Myocyte (in vitro differentiated cells): ENCODE measurements at places on chromosomes 16 and 17. TPM values are rescaled to one million over a fixed set of nuclear protein-coding genes. Genes with fewer than 3 reads are reported as not detected.

DNA sequence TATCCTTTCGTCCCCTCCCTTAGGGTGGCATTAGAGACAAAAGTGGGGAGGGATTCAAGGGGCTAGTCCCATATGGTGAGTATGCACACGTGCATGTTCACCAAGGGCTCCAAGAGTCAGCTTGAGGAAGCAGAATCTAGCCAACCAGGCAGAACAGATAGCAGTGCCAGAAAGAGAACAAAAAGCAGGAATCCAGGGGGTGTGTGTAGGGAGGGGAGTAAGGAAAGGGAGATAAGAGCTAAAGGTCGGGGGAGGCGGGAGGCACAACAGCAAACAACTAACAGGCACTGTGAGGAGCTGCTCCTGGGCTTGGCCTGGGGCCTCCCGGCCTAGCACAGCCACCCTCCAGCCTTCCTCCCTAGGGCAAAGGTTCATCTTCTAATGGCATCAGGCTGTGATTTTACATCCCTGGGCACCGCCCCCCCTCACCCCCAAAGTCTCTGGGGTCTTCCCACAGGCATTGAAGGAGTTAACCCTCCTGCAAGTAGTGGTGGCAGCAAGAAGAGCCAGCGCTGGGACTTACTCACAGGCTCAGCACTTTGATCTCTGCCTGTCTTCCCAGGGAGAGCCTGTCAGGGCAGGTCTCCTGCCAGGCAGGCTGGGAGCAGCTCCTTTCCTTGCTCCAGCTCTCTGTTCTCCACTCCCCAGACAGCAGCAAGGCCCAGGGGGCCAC is 12.4 kb upstream of the SUPT4H1 start:
- DNase-seq: no peak

Gene ENPP7
- total RNA-seq: not detected in 2 replicates

DNA sequence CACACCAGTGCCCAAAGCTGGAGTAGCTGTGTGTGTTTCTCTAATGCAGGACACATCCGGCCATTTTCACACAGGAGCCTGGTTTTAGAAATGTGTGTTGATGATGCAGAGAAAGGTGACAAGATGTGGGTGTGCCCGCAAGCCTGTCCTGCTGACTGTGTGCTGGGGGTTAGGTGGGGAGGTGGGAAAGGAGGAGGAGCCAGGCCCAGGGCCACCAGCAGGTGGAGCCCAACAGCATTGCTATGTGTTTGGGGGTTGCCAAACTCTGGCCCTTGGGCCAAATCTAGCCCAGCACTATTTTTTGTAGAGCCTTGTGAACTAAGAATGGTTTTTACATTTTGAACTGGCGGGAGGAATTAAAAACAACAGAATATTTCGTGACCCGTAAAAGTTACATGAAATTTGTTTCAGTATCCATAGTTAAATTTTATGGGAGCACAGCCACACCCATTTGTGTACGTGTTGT is 61.7 kb upstream of the LGALS9 start:
- no peak for DNase-seq

GRCh38 chr17:74187761-74188160 is 15.7 kb upstream of the RPL38 start:
- no peak for DNase-seq

DNA sequence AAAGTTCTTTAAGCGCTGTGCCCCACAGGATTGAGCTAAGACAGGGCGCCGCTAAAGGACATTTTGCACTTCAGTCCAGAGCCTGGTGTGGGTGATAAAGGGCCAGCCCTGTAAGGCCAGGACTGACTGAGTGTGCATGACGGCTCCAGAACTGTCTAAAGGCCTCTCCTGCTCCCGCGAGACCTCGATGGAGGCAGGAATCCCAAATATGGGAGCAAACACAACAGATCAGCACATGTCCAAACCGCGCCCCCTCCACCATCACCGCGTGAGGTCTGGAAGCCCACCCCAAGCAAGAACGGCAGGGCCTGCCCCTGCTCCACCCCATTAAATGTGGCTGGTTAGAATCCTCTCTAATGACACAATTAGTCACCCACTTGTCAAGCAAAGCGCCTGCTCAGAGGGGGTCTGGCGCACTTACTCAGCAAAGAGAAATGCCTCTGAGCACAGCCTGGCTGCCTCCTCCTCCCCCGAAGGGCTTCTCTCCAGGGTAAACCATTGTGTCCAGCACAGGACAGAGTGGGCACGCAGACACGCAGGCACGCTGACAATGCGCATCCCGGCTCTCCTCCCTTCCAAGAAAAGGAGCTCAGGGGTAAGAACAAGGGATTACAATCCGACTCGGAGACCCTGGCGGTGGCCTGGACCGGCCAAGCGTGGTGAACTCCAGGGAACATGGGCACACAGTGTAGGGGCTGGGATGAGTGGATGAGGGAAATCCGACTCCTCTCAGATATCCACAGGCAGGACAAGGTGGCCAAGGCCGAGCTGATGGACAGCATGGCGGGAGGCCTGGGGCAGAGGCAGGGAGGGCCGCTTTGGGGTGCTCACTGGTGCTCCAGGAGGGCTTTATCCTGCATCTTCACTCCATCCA is 1.5 kb downstream of the MXRA7 start:
- DNase-seq: peak; percentile 99

- no peak for DNase-seq
Observed at GRCh38 chr17:78849026-78849425, 8.4 kb upstream of the USP36 start.

- DNase-seq: no peak
Observed at GRCh38 chr17:31416503-31416923, 25.0 kb downstream of the RAB11FIP4 start.

- peak; percentile 43 for DNase-seq
Observed at GRCh38 chr17:50564916-50565315, 4.4 kb downstream of the CACNA1G start.

- peak; percentile 21 for DNase-seq
Observed at GRCh38 chr17:74959826-74960515, 12.6 kb downstream of the HID1 start.

Gene ELMO3
- total RNA-seq: 0.56 and 0.99 TPM in 2 replicates

- no peak for DNase-seq
Observed at GRCh38 chr16:76226481-76226880, 50.7 kb upstream of the CNTNAP4 start.

Gene ATP2C2
- not detected in 2 replicates for total RNA-seq
